ENCODE measurements at places on chromosomes 6 and 20.

GRCh38 chr6:119040229-119040628 lies 38.2 kb downstream of the FAM184A start:
- DNase-seq: no peak

DNA sequence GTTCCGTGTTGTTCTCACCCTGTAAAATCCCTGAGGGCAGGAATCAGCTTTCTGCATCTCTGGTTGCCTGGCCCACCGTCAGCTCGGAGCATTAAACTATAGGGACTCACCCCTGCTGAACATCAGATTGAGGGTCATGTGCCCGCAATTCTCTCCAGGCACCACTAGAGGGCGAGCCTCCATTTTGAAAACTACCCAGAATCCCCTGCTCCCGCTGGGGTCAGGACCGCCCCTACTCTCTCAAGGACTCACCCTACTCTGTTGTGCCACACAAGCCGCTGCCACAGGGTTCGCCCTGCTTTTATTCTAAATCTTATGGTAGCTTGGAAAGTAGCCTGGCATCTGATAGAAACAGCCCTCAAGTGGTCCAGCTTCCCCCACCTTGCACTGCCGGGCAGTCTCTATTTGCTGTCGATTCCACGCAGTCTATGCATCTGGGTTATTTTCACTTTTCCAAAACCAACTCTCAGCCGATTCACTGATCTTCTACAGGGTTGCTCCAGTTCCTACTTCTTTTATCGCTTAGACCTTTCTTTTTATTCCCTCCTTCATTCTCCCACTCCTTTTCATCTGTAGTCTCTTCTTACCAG lies 244.1 kb upstream of the QKI start:
- DNase-seq: no peak

GRCh38 chr6:97059473-97059872 lies 134.9 kb downstream of the KLHL32 start:
- no peak for DNase-seq

- no peak for DNase-seq
These were observed 336.3 kb downstream of the CD83 start for GRCh38 chr6:14453712-14454472.

DNA sequence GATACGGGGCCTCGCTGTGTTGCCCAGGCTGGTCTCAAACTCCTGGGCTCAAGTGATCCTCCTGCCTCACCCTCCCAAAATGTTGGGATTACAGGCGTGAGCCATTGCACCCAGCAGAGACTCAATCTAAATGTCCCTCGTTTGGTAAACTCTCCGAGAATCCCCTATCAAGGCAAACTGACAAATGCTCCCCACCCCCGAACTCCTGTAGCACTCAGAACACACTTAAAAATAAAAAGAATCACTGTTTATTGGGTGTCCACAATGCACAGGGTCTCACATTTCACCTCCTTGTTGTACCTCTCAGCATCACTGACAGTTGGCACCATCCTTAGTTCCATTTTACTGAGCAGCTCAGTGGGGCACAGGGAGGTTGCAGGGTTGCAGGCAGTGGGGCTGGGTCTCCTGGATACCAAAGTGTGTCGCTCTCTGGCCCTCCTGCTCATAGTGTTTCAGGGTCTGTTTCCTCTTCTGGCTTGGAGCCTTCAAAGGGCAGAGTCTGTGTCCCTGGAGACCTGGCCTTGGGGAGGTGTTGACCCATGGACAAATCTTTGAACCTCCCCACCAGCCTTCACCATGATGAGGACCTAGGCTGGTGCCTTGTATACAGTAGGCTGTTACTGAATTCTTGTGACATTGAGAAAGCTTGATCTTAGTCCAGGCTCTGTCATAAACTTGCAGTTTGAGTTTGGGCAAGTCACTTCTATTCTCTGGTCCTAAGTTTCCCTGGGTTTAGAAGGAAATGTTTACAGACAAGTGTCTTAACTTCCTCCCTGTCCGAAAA lies 8.5 kb upstream of the SRC start:
- DNase-seq: no peak

DNA sequence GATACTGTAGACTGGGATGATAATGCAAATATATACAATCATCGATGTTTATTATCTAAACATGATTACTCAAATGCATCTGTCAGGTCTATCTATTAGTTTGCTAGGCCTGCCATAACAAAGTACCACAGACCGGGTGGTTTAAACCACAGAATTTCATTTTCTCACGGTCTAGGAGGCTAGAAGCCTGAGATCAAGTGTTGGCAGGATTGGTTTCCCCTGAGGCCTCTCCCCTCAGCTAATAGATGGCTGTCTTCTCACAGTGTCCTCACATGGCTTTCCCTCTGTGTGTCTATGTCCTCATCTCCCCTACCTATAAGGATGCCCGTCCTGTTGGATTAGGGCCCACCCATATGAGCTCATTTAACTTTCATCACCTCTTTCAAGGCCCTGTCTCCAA lies 512.6 kb upstream of the SLC35B3 start:
- no peak for DNase-seq

DNA sequence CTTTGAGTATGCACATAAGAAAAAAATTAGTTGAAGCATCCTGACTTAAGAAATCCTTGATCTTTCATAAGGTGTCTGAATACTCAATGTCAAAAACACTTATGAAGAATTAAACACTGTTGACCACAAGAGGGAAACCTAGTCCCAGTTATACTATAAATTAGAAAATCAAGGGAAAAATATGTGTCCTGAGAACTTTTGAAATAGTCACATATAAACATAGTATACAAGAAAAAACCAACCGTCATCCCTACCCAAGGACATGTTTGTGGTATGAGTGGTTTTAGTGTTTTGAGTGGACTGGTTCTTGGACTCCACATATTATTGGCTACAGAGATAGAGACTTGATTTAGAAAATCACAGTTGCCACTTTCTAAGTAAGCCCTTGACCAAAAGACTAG lies 7.6 kb upstream of the HLA-DRA start:
- DNase-seq: no peak

GRCh38 chr20:16955971-16956370 lies 207.8 kb downstream of the OTOR start:
- no peak for DNase-seq
